Pons (tissue), 1 donor: ENCODE measurements at places on chromosomes 6 and 20.

DNA sequence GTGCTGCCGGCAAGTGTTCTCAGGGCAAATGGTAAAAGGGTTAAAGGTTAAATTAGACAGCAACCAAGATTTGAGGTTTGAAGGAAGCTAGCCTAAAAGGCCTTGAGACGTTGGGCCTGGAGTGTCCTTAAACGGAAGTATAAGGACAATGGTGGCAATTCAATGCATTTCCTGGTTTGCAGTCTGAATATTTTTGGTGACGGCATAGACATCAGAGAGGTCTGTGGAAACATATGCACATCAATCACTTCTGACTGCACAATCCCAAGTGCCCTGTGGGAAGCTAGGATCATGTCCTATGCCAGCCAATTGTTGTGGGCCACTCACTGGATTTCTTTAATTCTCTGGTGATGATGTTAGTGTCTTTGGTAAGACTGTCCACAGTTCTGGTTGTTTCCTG lies 25.7 kb upstream of the TUBB2A start:
- DNase-seq = no peak

- DNase-seq = no peak
Measured at GRCh38 chr6:163585932-163586437, 171.5 kb downstream of the QKI start.

- no peak for DNase-seq
Measured at GRCh38 chr20:1368448-1369199, 24.2 kb downstream of the FKBP1A start.

- no peak for DNase-seq
Measured at GRCh38 chr6:24357336-24358218, at the start of gene DCDC2. DCDC2 (minus strand) TSS chr6:24358059; CDS start chr6:24357750, 309 bp downstream.

DNA sequence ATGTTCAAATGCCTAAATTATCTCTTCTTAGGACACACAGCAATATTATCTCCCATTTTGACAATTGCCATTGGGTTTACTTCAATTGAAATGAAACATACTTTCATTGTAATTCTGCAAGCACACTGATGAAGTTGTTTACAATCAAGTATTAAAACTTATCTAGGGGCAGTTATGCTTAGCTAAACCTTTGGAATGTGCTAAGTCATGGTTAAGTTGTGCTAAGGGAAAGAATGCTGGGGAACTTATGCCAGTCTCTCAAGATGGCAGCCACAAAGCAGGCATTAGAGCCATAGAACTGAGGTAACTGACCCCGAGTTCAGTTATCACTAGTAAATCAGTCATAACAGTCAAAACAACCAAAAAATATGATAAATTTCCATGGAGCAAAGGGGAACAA lies 59.1 kb upstream of the NT5E start:
- DNase-seq = no peak

GRCh38 chr20:23086056-23086566 lies at the start of gene CD93:
CD93 (minus strand) TSS chr20:23086324; CDS start chr20:23086192, 132 bp downstream.
- DNase-seq = peak; percentile 28

- no peak for DNase-seq
Measured at GRCh38 chr20:58790454-58790853, 60.2 kb downstream of the GNAS-AS1 start.

GRCh38 chr6:43009124-43009523 lies 4.6 kb downstream of the MEA1 start:
- no peak for DNase-seq

DNA sequence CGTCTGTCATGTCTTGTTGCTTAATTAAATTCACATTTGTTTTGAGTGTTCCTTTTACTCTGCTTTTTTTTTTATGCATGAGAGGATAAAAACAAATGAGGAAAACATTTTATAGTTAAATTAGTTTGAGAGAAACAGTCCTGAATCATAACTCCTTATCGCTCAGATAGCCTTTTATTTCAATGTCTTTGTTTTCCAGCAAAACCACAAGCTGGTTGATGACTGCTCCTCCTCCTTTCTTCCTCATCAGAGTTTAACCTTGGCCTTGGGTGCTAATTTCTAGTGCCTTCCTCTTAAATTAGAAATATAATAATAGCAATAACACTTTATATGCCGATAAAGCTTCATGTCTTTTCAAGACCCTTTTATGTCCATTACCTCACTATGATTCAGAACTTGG lies 3.1 kb downstream of the NOX3 start:
- DNase-seq = no peak

DNA sequence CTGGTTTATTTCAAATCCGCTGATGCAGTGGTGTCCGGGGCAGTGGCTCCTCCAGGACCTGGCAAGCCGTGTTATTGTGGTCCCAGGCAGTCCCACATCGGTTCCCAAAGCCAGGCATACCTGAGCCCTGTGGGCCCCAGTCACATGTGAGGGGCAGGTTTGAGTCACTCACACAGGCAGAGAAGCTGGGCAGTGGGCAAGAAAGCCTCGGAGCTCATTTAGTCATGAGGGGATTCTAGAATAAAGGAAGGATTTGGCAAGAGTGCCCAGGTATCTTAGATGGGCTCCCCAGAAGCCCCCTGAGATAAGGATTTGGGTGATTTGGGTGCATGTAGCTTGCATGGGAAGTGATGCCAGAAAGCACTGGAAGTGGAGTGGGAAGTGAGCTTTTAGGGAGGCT lies 37.3 kb downstream of the SYNDIG1 start:
- no peak for DNase-seq

GRCh38 chr6:10894958-10895357 lies 8.1 kb downstream of the SYCP2L start:
- no peak for DNase-seq

GRCh38 chr20:44762466-44763140 lies 16.9 kb downstream of the KCNK15 start:
- DNase-seq = no peak

DNA sequence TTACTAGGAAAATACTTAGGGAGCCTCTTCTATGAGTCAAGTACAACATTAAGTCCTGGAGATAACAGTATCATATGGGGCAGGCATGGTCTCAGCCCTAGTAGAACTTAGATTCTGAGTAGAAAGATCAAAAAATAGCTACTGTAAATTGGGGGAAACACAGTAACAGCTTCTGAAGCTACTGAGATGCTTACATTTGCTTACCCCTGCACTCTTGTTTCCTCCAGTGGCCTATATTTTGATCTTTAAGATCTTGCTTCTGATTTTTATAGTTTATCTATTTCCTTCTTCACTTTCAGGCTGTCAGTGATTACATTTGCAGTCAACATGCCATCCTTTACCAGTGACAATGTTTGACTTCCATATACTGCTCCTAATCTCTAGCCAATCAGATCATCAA lies 35.3 kb downstream of the HIVEP2 start:
- no peak for DNase-seq

DNA sequence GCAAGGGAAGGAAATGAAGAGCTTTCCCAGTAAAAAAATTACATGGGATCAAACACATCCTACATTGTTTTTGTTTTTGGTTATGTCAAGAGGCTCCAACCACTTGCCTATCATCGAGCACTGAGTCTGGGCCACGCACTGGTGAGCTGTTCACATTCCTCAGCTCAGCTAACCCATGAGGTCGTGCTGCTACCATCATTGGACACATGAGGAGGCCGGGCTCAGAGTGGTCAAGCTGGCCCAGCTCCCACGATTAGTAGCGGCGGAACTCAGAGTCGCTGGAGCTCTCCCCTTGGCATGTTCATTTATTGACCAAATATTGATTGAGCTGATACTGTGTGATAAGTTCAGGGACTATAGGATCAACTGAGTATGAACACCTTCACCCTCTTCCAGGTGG lies 164.9 kb downstream of the CDH26 start:
- DNase-seq = no peak

- DNase-seq = no peak
Measured at GRCh38 chr6:43775535-43775885, 5.5 kb downstream of the VEGFA start.
